Motor neuron (in vitro differentiated cells): ENCODE measurements at places on chromosomes 6 and 20. TPM values are rescaled to one million over a fixed set of nuclear protein-coding genes. Genes with fewer than 3 reads are reported as not detected.
A peak's percentile ranks its signal among the peaks of the same experiment; 100 is the strongest.

GRCh38 chr6:16657768-16658167 lies 103.5 kb downstream of the ATXN1 start:
- ATAC-seq: no peak

DNA sequence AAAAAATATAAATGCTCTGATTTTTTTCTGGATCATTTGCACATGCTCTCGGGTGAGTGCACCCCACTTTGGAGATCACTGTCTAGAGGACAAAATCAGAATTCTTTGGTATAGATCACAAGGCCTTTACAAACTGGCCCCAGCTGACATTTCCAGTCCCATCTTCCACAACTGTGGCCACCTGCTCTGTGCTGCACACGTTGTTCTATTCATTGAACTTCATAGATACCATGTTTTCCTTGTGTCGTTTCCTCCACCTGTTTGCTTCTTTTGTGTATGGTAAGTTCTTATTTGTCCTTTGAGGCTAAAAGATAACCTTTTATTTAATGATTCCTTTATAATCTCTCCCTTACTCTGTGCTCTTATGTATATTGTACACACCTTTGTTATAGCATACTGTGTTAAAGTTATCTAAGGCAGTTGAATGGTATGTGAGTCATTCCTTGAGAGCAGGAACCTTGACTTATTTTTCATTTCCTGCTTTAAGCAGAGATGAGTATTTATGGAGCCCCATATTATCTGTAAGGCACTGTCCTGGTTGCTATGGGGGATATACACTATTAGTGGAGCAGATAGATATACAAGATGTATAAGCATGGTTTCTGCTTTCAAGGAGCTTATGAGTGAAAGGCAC lies 12.0 kb upstream of the SLC17A5 start:
- no peak for ATAC-seq

DNA sequence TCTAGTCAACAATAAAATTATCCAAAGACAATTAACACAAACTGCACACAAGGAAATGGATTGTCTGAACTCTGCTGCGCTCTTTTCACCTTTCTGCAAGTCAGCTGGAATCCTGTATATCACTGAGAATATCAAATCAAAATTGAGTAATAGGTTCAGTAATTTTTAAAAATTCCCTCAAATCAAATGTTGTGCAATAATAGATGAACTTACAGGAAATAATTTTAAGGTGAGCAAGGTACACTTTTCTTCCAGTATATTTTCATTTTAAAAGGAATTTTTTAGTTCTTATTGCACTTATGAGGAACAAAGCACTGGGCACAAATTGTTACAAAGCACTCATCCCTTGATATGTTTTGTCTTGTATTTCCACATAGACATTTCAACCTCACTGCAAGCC lies 1.2 kb downstream of the SAYSD1 start:
- no peak for ATAC-seq

DNA sequence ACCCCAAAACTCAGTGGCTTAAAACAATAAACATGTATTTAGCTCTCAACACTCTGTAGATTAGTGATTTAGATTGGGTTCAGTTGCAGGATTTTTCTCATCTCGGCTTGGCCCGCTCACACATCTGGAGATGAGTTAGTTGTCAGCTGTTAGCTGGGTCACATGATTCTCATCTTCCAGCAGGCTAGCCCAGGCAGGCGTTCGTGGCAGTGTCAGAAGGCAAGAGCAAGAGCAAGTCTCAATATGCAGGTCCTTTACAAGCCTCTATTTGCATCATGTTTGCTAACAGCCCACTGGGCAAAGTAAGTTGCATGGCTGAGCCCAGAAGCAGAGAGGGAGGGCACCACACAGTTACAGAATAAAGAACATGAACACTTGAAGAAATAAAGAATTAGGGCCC lies 83.6 kb upstream of the MYLIP start:
- peak; percentile 30 for ATAC-seq

GRCh38 chr6:157758516-157759023 lies 64.5 kb upstream of the SNX9 start:
- ATAC-seq: no peak

- no peak for ATAC-seq
Observed at GRCh38 chr6:121112356-121112755, 221.9 kb downstream of the TBC1D32 start.

DNA sequence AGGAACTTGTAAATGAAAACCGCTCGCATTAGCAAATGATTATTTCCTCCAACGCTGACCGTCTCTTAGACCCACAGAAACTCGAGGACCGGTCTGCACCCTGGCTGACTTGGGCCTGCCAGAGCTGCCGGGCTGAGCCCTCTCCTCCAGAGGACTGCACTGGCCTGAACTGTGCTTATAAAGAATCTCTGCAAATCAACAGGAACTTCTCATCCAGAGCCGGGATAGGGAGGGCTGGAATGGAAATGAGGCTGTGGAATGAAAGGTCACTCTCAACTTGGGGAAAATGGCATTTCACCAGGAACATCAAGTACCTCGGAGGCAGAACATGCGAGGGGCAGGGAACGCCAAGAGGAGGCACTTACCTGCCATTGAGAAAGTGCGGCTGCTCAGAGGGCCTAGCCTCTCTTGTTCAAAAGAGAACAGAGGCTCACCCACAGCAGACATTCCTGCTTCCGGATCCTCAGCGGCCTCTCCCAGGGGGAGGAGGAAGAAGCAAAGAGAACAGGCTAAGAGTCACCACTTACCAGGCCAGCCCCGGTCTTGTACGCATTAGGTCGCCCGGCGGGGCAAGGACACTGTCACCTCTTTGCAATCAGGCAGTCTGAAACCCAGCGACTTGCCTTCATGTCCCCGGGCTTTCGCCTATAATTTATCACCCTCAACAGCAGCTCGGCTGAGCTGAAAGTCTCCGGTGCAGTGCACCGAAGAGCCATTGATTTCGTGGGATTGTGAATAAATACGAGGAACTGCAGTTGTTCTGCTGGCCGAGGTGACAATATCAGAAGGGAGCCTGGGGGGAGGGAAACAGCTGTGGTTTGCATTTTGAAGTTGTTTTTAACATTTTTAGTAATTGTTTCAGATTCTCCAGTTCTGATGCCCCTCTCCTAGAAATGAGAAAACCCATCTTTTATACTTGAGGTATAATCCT lies 37.6 kb downstream of the ZMYND8 start:
- peak; percentile 82 for ATAC-seq

GRCh38 chr6:27901801-27902200 lies 10.4 kb downstream of the OR2B2 start:
- ATAC-seq: no peak

DNA sequence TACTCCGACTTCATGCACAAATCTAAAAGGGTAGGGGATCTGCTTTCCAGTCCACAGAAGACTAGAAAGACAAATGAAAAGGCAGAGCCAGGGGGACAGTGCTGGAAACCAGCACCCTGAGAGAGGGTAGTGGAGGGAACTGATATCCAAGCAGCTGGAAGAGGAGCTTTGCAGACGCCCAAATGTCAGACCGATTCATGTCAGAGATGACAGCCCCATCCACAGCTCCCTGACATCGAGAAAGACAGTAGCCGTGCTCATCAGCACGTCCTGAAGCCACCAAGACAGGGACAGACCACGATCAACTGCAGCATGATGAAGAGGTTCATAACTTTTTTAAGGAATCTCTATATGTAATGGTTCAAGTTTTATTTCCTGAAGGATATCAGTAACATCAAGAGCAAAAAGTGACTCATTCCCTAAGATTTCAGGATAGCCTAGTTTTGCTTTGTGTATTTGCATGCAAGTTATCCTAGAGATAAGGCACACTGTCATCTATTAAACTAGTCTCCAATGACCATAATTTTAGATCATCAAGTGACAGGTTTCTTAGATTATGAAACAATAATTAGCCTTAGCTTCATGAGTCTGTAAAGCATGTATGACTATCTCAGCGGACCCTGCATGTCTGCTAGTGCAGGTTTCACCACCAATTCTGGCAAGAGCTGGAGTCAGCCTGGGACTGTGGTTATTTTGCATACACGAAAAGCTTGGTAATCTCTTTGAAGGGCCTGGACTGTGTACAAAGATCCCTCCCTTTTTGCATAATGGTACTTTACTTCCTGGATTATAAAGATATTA lies 43.0 kb downstream of the PRDM1 start:
- no peak for ATAC-seq

- ATAC-seq: no peak
Observed at GRCh38 chr20:56428410-56428809, 16.4 kb downstream of the CASS4 start.

DNA sequence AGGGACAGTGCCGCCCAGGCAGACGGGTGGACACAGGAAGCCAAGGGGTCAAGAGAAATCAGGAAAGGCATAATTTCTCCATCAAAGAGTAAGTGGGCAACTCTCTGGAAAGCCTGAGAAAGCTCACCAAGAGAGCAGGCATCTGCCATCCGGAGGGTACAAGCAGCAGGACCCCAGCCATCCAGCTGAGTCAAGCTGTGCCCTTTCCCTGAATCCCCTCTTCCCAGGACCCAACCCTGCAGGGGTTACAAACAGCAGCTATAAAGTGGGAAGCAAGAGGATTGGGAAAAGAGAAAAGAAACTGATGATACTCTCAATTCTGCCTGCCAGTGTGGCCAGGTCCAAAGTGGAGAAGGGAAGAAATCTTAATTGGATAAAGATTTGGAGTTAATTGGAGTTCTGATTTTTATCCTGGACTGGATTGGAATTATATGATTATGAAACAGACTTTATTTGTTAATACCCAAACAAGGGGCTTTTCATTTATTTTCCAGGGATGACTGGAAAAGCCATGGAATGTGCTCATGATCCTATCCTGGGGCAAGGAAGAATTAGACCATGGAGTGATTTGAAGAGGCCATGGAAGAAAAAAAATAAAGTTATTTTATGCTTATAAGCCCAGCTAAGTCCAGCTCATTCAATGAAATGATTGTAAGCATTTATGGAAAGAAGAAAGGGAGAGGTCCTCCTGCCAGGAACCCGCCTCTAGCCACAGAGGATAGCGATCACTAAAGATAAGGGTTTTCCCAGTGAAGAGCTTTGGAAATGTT lies 34.9 kb downstream of the NHLRC1 start:
- no peak for ATAC-seq

GRCh38 chr6:49923826-49924225 lies 40.1 kb downstream of the DEFB114 start:
- no peak for ATAC-seq

DNA sequence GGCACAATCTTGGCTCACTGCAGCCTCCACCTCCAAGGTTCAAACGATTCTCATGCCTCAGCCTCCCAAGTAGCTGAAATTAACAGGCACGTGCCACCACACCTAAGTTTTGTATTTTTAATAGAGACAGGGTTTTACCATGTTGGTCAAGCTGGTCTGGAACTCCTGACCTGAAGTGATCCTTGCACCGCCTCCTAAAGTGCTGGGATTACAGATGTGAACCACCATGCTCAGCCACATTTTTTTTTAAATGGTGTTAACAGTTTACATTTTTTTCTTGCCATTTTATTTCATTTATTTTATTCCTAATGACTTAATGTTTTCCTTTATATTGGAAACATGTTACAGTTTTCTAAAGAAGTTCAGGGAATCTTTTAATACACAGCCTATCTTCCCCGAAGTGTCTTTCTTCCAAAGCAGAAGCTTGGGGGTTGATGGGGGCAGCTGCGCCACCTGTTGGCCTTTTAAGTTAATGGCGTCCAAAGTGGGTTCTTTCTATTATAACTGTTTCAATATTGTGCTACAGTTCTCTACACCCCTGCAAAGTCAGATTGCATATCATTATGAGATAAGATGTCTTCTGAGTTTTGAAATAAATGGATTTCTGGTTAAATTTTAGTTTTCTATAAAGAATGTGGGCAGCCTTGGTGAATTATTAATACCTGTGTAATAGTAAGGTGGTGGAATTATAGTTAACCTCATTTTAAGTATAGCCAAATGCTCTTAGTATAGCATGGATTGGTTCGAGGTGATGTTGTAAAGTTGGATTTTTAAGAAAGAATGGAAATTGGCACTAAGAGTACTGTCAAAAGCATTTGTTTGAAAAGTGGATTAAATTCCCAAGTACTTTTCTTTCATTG lies 42.0 kb upstream of the PLCG1 start:
- ATAC-seq: peak; percentile 68

GRCh38 chr20:15076785-15077184 lies 739.4 kb upstream of the FLRT3 start:
- no peak for ATAC-seq

- peak; percentile 63 for ATAC-seq
Observed at GRCh38 chr6:32108094-32108627, 977 bp downstream of the TNXB start.

DNA sequence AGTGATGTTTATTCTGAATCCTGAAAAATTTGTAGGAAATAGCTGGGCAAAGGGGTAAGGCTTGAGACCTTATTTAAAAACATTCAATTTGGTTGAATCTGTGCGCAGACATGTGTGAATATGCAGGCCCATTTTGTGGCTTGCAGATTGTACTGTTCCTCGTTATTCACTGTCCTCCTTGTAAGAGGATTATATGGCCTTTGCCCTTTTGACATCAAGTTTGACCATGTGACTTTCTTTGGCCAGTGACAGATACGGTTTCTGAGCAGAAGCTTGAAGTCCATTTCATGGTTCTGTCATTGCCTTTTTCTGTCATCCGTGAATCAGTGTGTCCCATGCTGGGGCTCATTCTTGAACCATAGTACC lies 13.4 kb downstream of the AFDN start:
- ATAC-seq: no peak

GRCh38 chr6:161954077-161954476 lies 680.2 kb upstream of the AGPAT4 start:
- no peak for ATAC-seq

- ATAC-seq: no peak
Observed at GRCh38 chr20:25125636-25126035, 43.7 kb upstream of the VSX1 start.

The INSM1 gene
- 0.73 TPM in 1 of 2 replicates, not detected in the other for total RNA-seq

The FRMD1 gene
- total RNA-seq: 0.11 and 0.25 TPM in 2 replicates

The ID1 gene
- total RNA-seq: 46.1 and 48.3 TPM in 2 replicates

The SIGLEC1 gene
- total RNA-seq: 0.49 and 0.96 TPM in 2 replicates

The OPN5 gene
- total RNA-seq: 0.36 and 0.92 TPM in 2 replicates

The CST4 gene
- total RNA-seq: not detected in 2 replicates

The SLC22A2 gene
- 0.05 and 0.26 TPM in 2 replicates for total RNA-seq

The FNDC1 gene
- total RNA-seq: 0.10 and 0.11 TPM in 2 replicates

The PRKN gene
- total RNA-seq: 1.6 and 2.5 TPM in 2 replicates

The PCK1 gene
- total RNA-seq: 0.42 and 0.45 TPM in 2 replicates

The MYCT1 gene
- 0.27 TPM in 1 of 2 replicates, not detected in the other for total RNA-seq

The RAET1L gene
- total RNA-seq: 0.79 and 1.9 TPM in 2 replicates

The DNAH8 gene
- total RNA-seq: not detected in 2 replicates

The SIRPA gene
- 5.4 and 5.8 TPM in 2 replicates for total RNA-seq

The IMPG1 gene
- total RNA-seq: 0.43 and 0.75 TPM in 2 replicates

The ADGB gene
- total RNA-seq: 0.10 and 0.27 TPM in 2 replicates
